Activated CD8-positive, alpha-beta T cell treated with anti-CD3 and anti-CD28 coated beads for 36 hours (primary cell): ENCODE measurements at places on chromosomes 1 and 21. TPM values are rescaled to one million over a fixed set of nuclear protein-coding genes. Genes with fewer than 3 reads are reported as not detected.

- DNase-seq: no peak
- no peak overlapping the region for H3K27ac ChIP-seq
- H3K27me3 ChIP-seq: no peaks in the 10 kb centered on the region
- H3K4me3 ChIP-seq: no peak overlapping the region
- peaks cover 2% of the 10 kb centered on the region for H3K36me3 ChIP-seq
These were observed 16.5 kb upstream of the ASAP3 start for GRCh38 chr1:23500466-23500865.

DNA sequence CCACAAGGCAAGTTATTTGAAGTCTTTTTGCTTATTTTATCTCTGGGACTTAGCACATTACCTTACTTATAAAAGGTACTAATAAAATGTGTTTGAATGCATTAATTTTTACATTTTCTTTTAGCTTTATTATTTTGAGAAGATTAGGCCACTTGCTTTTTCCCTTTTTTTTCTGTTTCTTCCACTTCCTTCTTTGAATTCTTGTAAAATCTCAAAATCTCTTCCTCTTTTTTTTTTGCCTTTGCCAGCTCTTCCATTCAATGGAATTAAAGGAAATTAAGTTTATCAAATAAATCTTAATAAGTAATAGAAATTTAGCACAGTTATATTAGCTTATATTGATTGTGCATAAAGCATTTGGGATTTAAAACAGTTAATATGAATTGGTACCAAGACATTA, 260.9 kb downstream of the SRGAP2C start:
- no peak for DNase-seq
- H3K4me3 ChIP-seq: no peak overlapping the region
- H3K27me3 ChIP-seq: no peaks in the 10 kb centered on the region
- no peak overlapping the region for H3K27ac ChIP-seq

- no peak for DNase-seq
- no peaks in the 10 kb centered on the region for H3K36me3 ChIP-seq
- no peaks in the 10 kb centered on the region for H3K4me1 ChIP-seq
These were observed 282.3 kb downstream of the DUSP10 start for GRCh38 chr1:221459558-221459957.

Gene CTXND2
- total RNA-seq: not detected

Gene C1orf56
- total RNA-seq: 1.4 TPM
